Stimulated activated CD4-positive, alpha-beta T cell treated with anti-CD3 and anti-CD28 coated beads, Interleukin-2, amount 100 ng/mL, for 24 hours (primary cell): ENCODE measurements at places on chromosomes 4 and X.

- DNase-seq, result no peak
These were observed 550.0 kb downstream of the EPHA5 start for GRCh38 chr4:65120287-65120686.

GRCh38 chr4:128483816-128484215 lies 196.2 kb upstream of the PGRMC2 start:
- no peak for DNase-seq

DNA sequence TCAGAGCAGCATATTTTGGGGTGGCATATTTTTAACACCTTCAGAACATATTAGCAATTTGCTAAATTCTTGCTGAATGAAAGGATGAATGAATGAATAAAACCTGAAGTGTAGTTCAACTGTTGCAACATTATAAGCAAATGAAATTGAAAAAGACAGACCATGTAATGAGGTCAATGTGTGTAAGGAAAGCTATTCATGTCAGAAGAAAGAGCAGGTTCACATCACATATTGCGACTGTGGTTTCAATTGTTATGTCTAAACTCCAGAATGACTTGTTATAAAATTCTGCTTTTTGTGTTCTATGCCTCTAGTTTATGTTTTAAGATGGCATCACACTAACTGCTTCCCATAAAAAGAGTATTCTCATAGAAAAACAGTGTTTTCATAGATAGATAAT lies 32.9 kb upstream of the DSPP start:
- no peak for DNase-seq

DNA sequence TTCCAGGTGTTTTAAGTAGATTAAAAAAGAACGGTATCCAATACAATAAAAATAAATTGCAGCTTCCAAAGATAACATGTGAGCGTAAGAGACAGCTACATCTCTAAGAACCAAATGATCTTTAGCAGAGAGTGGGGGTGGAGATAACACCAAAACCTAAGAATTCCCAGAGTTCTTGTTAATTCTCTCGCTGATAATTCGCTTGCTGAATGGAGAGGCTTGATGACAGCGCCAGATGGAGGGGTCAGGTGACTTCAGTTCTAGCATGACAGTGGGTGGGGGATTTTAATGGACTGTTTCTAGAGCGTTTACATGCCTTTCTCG lies 2.3 kb downstream of the CLCN4 start:
- no peak for DNase-seq

DNA sequence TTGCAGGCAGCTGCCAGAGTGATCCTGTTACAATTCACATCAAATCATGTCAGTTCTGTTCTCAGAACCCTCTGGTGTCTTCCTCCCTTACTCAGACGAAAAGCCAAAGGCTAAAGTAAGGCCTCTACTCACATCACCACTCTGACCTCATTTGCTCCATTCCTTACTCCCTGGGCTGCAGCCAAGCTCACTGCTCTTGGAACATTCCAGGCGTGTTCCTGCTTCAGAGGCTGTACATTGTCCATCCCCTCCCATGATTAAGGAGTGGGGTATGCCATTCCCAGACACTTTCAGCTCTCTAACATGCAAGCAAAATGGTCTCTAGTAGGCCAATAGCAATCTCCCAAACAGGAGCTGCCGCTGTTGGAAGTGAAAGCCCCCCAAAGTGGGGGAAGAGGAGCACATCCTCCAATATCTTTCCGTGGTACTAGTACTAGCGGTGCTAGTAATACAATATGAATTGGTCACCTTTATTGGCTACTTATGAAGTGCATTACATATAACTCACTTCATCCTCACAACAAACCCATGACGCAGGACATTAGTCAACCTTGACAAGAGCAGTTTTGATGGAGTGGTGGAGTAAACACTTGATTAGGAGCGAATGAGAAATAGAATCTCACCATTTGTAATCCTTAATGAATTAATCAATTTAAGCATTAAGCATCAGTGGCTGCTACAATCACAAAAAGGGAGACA lies 15.0 kb downstream of the GAB3 start:
- no peak for DNase-seq

GRCh38 chr4:168183717-168184571 lies 91.6 kb downstream of the ANXA10 start:
- no peak for DNase-seq

DNA sequence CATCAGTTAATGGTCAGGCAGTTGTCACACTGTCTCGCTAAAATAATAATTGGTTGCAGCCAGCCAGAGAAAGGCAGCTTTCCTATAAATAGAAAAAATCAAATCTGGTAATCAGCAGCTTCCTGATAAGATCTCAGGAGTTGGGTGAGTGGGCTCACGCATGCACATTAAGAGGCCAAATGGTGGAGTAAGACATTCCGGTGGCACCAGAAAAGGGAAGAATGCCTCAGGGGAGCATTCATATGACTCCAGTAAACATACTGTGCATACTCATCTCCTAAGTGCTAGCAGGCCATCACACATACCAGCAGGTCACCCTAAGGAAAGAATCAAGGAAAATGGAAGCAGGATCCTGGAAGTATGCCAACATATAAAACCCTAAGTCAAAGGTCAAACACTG lies 40.1 kb downstream of the UGT2B15 start:
- no peak for DNase-seq

DNA sequence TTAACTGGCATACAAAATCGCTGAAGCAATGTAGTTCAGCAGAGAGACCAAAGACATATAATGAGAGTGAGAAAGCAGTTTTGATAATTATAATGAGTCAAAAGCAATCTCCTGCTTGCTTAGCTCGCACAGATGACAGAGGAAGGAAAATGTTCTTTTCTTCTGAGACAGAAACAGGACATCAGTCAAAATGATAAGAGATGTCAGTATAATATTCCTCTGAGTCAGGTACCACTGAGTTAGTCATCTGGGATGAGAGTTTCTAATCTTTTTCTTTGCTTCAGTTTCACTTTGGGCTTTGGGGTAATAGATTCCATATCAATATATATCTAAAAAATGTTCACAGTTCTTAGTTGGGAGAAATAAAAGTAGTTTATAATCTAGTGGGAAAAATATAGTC lies 387.2 kb downstream of the PCDH7 start:
- no peak for DNase-seq

GRCh38 chr4:139214039-139214534 lies 37.1 kb upstream of the ELF2 start:
- DNase-seq, result no peak

DNA sequence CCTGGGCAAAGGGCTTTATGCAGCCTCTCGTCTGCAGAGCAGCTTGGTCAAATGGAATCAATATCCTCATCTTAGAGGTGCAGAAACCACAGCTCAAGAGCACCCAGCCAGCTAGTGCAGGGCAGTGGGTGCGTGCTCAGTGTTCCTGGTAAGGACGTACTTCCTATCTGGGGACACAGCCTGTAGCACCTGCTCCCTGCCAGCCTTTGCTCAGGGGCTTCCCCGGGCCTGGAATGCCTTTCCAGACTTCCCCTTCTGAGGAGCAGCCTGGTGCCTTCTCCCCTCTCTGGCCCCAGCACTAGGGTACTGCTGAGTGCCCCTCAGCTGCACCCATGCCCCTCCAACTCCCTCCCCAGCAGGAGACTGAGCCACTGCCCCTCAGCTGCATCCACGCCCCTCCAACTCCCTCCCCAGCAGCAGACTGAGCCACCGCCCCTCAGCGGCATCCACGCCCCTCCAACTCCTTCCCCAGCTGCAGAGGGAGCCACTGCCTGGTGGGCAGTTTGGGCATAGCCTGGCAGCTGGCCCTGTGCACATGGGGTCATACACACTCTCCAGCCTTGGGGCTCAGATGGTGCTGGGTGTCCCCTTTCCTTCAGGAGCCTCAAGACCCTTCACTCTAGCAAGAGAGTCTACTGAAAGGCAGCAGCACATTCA lies 42.2 kb upstream of the AFAP1 start:
- no peak for DNase-seq

- no peak for DNase-seq
These were observed 58.0 kb downstream of the FGF16 start for GRCh38 chrX:77505227-77505626.

DNA sequence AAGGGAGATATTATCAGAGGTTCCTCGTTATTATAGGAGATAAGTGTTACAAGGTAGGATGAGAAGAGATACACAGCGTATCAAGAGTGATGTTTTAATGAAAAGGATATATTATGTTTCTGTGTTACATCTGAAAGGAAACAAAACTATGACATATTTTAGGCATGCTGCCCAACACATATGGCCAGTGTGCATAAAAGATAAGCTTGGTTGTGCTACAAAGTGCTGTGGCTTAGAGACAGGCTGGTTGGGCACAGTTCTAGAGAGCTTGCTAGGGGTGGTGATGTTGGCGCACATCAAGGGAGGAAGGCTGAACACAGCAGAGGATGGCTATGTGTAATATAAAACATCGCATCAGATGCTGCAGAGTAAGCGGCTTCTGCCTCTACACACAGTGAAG lies 42.4 kb downstream of the TRAM1L1 start:
- no peak for DNase-seq

- no peak for DNase-seq
These were observed 4.9 kb downstream of the UBA6 start for GRCh38 chr4:67696061-67696460.

DNA sequence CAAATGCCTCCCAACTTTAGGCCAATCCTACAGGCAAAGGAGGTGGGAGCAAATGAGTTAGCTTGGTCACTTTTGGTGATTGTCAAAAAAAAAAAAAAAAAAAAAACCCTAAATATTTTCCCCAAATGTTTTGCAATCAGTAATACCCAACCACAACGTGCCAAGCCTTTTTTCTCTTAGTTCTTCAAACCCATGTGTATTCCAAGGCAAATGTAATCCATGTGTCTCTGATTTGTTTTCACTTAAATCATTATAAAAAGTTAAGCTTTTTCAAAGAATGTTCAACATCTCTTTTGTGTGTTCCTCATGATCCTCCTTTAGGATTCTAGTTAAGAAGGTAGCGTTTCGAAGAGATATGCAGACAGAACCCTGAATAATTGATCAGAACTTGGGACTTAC lies 328.4 kb downstream of the PAPSS1 start:
- no peak for DNase-seq

DNA sequence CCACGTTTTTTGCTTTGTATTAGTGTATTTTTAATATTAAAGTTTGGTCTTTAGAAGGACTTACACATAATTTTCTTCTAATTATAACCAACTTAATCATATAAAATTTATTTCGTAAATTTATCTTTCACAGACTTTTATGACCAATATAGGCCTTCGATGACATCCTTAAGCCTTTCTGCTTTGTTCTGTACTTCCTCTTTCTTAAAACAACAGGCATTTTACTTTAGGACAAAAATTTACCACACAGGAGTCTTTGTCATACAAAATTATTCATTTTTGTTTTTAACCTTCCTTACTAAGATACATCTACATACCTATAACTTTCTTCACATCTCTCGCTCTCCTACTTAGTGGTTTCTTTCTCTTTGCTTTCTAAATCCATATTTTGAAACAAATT lies 56.3 kb downstream of the RGS12 start:
- no peak for DNase-seq
